ENCODE measurements at places on chromosomes 16 and 17. TPM values are rescaled to one million over a fixed set of nuclear protein-coding genes. Genes with fewer than 3 reads are reported as not detected.

- DNase-seq: no peak
These were observed 104.6 kb downstream of the OR1D5 start for GRCh38 chr17:2958706-2959222.

ZG16 gene
- total RNA-seq: 1,793 TPM

GRCh38 chr17:48463526-48463925 lies 33.5 kb upstream of the SKAP1 start:
- DNase-seq: no peak

DNA sequence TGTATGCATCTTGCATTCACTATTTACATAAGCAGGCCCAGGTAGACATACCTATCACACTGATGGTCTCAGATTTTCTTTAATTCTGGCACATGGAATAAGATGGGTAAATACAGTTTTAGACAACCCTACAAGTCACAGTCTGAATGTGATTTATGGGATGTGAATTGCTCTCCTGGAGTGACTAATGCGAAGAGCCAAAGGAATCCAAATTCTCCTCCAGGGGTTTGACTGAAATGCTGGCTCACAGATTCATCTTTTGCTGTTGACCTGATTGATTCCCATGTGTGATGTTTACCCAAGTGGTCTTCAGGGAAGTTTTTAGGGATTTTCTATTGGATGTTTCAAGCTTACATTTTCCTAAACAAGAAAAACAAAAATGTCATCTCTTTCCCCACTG lies 277.9 kb upstream of the MON1B start:
- no peak for DNase-seq

DNA sequence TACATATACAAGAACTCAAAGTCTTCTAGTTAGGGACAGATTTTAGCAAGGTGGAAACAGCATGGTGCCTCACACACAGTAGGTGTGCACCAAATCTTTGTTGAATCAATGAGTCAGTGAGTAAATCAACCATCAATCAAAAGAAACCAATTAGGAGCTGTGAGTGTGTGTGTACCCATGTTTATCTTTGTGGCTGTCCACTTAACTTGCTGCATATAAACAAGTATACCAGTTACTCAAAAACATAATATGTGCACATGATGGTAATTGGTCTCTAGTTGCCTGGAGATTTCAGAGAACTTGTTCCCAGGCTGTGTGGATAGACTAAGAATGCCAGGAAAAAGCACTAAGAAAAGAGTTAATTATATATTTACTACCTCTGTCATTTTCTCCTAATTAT lies 272.2 kb upstream of the CCL2 start:
- no peak for DNase-seq
